Fibroblast of the aortic adventitia (primary cell): ENCODE measurements at places on chromosomes 5 and 9.

DNA sequence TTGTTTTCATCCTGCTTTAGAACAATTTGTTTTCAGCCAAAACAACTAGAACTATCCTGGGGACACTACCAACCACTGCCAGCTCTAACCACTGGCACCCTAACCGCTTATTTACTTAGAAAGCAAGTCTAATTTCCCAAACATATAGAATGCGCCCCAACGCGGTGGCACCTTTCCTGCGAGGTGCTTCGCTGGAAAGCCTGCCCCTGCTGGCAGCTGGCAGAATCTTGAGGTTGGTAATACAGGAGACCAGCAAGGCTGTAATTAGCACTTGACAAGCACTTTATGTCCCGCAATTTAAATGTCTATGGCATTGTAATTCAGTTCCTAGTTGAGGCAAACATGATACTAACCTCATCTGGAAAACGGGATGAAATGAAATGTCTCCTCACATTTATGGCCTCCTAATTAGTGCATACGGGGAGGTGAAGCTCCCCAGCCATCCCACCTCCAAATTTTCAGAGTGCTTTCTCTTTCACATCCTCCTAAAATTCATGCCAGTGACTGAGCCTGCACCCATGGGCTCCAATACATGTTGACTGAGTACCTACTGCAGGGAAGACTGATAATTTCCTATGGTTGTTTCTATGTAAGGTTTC lies 30.4 kb downstream of the GABBR2 start:
- no peak for DNase-seq

DNA sequence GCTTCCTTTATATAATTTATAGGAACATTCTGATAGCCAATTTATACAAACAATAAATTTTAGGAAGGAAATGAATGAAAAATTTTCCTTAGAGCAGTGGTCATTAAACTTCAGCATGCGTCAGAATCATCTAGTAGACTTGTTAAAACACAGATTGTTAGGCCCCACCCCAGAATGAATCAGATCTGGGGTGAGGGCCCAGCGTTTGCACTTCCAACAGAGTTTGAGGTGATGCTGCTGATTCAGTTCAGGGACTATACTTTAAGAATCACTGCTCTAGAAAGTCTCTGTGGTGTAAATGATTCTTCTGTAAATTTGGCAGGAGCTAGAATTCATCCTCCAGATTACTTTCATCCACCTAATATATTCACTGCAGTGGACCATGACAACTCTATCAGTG lies 80.4 kb downstream of the SLC12A2 start:
- peak; percentile 79 for DNase-seq

DNA sequence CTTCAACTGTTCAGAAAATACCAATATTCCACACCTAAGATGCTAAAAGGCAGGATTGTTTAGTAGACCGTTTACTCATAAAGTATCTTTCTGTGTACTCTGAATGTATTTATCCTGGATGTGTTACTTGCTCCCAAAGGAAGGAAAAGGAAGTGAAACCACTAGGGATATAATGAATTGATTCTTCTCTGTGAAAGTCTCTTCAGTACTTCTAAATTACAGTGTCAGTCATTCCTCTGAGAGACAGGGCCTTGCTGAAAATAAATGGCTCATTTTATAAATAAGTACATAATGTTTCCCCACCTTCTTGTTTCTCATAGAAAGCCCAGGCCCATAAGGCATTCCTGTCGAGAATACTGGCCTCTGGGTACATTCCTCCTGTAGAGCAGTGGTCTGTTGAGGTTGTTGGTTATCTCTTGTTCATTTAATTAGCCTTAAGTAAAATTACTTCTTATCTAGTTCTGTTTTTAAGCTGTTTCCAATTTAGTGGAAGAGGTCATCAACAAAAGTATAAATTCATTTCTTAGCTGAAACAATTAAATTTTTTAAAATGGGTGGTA lies 1.6 kb downstream of the HAPLN1 start:
- DNase-seq, result no peak

- DNase-seq, result no peak
Observed at GRCh38 chr9:136538599-136539426, 7.0 kb downstream of the NOTCH1 start.

- peak; percentile 38 for DNase-seq
Observed at GRCh38 chr9:123637606-123637944, 281.6 kb downstream of the CRB2 start.
